Urothelium cell line (cell line): ENCODE measurements at places on chromosomes 16 and 17.
A peak's percentile ranks its signal among the peaks of the same experiment; 100 is the strongest.

DNA sequence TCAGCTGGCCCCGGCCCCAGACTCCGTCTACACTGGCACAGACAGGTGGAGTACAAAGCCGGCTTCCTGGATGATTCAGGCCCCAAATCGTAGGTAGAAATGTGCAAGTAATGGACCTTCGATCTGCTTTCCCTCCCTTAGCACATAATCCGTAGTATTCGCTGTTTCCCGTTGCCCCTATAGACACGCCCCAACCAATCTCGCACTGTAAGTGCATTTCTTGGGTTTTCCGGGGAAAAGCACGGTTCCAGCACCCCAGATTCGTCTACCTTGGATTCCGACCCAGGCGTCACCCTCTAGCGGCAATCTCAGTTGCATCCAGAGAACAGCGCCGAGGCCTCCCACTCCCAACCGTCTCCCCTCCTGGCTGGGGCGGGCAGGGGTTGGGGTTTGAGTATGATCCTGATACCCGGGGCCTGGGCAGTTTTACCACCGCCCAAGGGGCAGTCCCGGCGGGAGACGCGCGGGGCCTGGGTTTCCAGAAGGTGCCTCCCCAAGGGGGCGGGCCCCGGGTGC lies 12.1 kb upstream of the FOXF1 start:
- no peak for DNase-seq

GRCh38 chr17:9421525-9421924 lies 154.1 kb downstream of the STX8 start:
- no peak for DNase-seq

GRCh38 chr16:2022723-2023091 lies 3.1 kb downstream of the NPW start:
- DNase-seq, result peak; percentile 79

GRCh38 chr17:20993863-20994778 lies 48.7 kb downstream of the USP22 start:
- DNase-seq, result no peak

DNA sequence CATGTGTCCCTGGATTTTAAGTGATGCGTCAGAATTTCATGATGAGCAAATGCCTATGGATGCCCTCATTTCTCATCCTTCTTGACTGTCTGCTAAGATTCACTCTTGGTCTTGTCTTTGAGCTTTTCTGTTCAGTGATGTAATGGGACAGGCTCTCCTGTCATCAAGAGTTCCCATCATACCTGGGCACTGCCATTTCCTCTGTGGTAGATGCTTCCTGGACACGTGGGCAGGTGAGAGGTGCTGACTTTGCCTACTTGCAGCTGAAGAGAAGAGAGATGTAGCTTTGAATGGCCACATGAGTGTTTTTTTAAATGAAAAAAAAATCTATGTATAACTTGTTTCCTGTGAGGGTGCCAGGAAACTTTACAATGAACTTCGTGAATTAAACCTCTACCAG lies 557.7 kb downstream of the MAF start:
- no peak for DNase-seq

- peak; percentile 79 for DNase-seq
Observed at GRCh38 chr17:17849147-17849820, 12.5 kb upstream of the SREBF1 start.

DNA sequence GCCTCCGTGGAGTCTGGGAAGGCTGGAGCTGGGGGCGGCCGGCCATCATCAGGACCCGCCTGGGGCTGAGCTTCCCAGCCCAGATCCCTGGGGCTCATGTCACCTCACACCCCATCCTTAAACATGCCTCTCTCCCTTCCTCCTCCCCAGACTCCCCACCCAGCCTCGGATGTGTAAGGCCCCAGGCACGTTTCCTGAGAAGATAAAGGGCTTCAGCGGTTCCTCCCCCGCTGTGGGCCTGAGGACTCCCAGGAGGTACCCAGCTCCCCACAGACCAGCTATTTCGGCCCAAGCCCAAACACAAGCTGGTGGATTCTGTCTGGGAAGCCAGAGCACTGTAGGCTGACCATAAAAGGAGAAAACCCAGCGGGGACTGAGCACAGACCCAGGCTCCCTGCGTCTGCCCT lies 49.2 kb downstream of the MYH11 start:
- no peak for DNase-seq

- no peak for DNase-seq
Observed at GRCh38 chr17:67779098-67779672, 46.1 kb upstream of the BPTF start.

GRCh38 chr17:63189930-63190329 lies 223.9 kb downstream of the TANC2 start:
- no peak for DNase-seq

DNA sequence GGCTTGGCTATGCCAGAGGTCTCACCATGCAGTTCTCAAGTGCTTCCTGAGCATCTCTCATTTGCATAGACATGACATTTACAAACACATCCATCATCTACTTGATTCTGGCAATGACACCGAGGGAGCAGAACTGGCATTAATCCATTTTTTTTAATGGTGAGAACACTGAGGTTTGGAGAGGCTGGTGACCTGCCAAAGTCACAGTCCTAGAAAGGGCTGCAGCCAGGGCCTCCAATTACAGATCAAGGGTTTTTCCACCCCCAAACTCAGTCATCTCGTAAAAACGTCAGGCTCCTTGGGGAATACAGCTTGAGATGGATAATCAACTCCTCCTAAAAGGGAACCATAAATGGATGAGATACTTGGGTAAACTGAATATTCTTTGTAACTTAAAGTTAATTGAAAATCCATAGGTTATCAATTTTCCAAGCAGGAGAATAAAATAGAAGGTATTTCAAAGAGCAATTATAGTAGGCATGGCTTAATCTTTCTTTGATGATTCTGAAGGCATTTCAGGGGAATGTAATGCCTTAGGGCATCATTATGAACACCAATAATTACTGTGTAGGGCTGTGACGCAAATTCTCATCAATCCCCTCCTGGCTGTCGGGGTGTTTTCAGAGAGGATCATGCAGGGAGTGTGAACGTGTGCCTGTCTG lies 9.4 kb upstream of the MEOX1 start:
- DNase-seq, result no peak

- DNase-seq, result no peak
Observed at GRCh38 chr16:56354016-56354415, 71.3 kb downstream of the AMFR start.

- DNase-seq, result no peak
Observed at GRCh38 chr16:73092236-73092781, 44.4 kb upstream of the ZFHX3 start.

GRCh38 chr17:71084219-71084618 lies 914.9 kb downstream of the KCNJ2 start:
- DNase-seq, result peak; percentile 48

DNA sequence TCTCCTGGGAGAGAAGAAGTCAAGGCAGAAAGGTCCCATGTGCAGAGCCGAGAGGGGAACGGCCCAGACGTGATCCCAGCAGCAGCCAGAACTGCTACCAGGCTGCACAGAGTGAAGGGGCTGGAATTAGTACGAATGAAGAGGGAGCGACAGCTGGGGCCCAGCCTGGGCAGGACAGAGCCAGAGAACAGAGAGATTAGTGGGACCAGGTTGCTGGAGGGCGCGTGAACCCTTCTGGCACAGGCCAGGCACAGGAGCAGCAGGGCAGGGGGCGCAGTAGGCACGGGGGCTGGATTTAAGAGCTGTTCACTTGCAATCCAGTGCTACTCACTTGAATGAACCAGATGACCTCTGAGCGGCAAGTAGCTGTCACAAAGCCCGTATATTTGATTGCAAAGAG lies 66.9 kb downstream of the PLXDC1 start:
- DNase-seq, result no peak

DNA sequence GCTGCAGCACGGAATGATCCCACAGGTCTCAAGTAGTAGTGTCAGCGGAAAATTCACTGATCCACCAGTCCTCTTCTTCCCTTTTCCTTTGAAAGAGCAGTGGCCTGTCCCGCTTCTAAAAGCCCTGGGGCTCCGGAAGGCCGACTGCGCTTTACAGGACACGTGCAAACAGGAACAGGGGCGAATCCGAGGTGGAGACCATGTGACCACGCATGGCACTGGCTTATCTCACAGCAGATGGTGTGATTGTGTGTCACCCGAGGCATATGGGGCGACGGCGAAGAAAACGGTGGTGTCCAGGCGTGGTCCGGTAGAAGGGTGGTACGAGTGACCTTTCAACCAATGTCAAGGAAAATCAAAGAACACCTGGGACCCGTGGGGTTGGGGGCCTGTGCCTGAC lies 12.0 kb upstream of the KCNJ18 start:
- DNase-seq, result no peak

DNA sequence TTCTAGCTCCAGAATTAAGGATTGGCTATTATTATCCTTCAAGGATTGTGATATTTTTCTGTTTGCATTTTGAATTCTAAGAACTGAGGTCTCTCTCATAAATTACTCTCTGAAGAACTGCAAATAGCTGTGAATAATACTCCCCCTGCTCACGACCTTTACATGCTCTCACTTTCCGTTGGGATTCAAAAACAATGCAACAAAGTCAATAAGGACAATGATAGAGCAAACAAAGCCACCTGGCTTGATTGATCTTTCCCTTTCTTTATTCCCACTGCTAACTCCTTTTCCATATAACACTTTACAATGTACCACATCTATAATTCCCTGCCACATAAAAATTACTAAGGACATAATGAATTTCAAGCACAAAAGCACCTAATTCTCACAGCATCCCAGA lies 523.0 kb upstream of the CA10 start:
- no peak for DNase-seq

DNA sequence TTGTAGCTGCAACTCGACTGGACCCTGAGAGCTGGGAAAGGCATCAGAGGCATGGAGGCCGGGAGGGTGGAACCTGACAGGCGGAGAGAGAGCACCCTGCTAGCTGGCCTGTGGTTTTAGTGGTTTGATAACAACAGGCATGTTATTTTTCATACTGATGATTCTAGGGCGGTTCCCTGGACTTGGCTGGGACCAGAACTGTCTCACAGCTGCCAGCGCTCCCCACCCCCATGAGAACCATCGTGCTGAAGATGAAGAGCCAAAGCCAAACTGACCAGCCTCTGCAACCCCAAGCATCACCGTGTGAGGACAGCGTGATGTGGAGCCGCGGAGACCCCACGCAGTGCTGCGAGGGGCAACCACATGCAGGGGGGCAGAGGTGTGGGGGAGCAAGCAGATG lies 28.5 kb downstream of the MXRA7 start:
- no peak for DNase-seq

- no peak for DNase-seq
Observed at GRCh38 chr17:43864161-43864984, 17.4 kb downstream of the CD300LG start.

DNA sequence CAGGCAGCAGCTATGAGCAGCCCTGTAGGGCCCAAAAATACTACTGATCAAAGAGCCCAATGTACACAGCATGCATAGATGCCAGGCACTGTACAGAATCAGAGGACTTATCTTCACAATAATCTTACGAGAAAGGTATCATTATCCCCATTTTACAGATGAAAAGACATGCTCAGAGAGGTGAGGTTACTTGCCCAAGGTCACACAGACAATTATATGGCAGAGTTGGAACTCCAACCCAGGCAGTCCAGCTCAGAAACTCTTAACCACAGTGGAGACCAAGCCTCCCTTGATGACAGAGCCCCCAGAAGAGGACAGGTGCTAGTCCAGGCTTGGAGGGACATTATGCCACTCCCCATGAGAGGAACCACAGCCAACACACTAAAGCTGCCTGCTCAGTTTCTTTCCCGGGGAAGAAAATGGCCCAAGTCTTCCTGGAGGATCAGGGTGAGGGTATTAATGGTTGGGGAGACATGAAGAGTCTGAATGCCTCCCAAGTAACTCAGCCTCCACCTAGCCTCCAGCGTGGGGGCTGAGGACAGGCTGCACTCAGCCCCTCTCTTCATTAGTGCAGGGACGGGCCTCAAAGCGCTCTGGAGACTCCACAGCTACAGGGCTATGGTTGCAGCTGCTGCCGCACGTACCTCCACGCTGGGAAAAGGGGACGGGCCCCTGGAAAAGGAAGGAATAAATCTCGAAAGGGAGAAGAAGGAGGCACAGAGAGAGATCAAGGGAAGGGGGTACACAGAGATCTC lies 826 bp downstream of the UNC119 start:
- DNase-seq, result peak; percentile 54

DNA sequence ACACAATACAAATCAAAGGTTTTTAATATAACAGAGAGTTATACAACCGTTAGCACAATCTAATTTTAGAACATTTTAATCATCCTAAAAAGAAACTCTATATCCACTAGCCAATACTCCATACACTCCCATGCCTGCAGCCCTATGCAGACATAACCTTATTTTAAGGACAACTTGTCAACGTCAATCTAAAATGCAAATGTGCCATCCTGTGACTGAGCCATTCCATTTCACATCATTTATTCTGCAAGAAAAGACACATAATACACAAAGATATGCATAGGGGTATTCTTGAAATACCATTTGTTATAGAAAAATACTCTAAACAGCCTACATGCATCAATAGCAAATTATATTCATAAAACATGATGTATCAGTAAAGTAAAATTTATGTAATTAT lies 106.7 kb downstream of the CEP112 start:
- no peak for DNase-seq

- no peak for DNase-seq
Observed at GRCh38 chr16:22348291-22348690, 26.1 kb downstream of the CDR2 start.

GRCh38 chr16:65532258-65532657 lies 410.4 kb upstream of the CDH11 start:
- no peak for DNase-seq

DNA sequence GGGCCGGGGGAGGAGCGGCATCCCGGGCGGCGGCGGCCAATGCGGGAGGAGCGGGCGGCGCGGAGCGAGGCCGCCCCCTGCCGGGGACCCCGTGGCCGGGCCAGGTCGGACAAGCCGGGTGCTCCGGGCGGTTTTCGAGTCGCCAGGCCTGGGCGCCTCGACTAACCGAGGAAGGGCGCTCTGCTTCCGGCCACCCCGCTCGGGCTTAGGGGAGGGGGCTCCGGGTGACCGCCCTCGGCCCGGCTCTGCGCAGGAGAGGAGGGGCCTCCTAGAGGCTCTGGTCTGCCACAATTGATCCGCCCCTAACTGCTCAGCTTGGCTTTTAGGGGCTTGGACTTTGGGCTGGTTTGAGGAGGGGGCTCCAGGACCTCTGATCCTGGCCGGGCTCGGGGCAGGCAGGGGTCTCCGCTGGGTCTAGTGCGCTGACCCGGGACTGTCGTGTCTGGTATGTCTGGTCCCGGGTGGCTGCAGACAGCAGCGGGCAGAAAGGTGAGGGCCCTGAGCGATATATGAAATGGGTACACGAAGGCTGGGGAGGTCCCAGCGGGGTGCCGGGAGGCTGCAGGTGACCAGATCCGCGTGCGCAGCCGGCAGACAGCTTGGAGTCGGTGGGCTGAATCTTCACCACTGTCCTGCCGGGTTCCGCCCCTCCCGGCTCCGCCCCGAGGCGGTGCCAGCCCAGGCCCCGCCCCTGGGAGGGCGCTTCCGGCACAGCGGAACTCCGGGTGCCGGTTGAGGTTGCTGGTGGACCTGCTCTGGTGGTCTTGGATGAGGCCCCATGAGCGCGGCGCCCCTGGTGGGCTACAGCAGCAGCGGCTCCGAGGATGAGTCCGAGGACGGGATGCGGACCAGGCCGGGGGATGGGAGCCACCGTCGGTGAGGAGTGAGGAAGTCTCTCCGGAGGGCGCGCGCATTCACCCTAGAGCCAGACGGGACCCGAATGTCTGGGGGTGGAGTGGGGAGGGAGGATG lies at the start of gene USB1:
USB1 (plus strand) TSS at position 702 of the 971 bp plus-strand sequence; CDS start at position 779, 77 bp downstream.
- peak; percentile 96 for DNase-seq

- DNase-seq, result no peak
Observed at GRCh38 chr17:1566505-1567199, 4.1 kb upstream of the PITPNA start.
